ENCODE measurements at places on chromosomes 3 and 15.

- DNase-seq: no peak
Observed at GRCh38 chr3:45183872-45184262, 37.7 kb upstream of the CDCP1 start.

DNA sequence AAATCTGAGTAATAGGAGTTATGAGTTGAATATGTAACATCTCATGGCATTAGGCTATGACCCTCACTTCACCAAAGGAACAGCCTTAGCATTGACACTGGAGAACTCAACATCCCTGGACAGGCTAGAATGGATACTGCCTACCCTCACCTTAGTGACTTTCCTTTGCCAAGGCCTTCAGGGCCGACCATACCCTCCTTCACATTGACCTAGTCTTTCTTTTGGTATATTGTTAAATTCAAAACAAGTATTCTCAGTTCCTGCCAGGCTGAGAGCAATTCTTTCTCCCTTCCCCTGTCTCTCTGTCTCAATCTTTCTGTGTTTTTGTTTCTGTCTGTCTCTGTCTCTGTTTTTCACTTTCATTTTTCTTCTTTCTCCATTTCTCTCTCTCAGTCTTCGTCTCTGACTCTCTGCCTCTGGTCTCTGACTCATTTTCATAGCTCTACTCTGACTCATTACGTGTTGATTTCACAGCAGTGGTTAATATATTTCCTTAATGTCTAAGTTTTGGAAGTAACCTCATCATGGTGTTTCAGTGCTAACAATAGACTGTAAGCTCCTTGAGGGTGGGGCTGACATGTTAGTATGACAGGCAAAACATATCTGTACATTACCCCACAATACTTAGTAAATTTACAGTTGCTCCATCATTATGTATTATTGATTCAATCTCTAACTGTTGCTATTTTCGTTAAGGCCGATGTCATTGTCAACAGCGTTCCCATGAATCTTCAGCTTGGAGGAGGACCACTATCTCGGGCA is 32.5 kb downstream of the PARP15 start:
- DNase-seq: peak; percentile 83

DNA sequence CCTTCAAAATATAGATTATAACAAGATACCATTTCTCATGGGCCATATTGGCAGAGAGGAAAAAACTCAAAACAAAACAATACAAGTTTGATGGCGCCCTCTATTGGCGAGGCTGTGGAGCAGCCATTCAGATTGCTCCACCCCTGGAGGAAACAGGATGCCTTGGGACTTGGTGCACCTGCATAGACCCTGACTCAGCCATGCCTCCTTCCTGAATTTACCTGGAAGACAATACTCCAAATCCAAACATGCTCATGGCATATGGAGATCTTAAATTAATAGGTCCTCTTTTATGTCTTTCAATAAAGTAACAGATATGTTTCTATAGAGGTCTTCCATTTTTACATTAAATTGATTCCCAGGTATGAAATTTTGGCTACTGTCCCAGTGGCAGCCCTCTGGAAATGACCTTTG is 90.0 kb downstream of the APBA2 start:
- DNase-seq: peak; percentile 38

- no peak for DNase-seq
Observed at GRCh38 chr15:62426387-62426956, 261.4 kb upstream of the C2CD4B start.

DNA sequence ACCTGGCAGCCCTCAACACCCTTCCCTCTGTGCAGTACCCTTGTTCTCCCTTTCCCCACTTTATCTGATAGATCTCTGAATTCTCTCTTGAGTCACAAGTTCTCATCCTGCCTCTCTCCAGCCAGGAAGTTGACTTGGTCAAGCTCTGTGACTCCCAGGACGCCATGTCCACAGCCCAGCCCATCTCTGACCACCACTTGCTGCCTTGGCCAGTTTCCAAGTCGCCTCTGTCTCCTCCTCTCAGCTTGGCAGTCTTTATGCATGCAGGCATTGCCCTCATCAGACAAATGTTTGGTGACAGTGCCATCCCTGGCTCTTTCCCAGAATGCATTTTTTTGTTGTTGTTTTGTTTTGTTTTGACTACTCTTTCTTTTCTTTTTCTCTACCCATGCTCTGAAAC is 25.7 kb downstream of the ZNF35 start:
- no peak for DNase-seq

DNA sequence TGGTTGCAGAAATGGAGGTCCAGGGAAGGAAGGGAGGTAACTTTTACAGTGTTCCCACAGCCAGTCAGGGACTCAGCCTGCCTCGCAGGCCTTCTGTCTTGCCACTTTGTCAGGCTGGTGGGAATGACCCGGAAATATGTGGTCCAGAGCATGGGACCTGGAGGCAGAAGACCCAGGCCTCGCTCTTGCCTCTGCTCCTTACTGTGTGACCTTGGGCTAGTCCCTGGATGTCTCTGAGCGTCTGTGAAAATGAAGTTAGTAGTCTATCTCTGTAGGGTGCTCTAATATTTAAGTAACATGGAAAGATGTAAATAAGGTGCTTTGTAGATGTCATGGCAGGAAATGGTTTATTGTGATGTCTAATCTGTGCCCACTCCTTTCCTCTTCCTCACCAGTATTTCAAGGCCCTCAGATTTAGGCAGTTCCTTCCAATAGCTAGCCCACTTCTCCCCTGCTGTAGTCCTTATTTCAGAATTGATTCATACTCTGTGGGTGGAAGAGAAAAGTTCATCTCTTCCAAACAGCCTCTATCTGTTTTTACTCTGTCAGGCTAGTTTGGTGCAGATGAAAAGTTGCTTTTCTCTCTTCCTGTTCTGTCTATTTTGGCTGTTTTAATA is 9.1 kb downstream of the CORO2B start:
- no peak for DNase-seq

GRCh38 chr3:69126999-69127398 is 4.6 kb upstream of the LMOD3 start:
- DNase-seq: no peak

- no peak for DNase-seq
Observed at GRCh38 chr3:87828046-87828445, 230.8 kb downstream of the CGGBP1 start.

DNA sequence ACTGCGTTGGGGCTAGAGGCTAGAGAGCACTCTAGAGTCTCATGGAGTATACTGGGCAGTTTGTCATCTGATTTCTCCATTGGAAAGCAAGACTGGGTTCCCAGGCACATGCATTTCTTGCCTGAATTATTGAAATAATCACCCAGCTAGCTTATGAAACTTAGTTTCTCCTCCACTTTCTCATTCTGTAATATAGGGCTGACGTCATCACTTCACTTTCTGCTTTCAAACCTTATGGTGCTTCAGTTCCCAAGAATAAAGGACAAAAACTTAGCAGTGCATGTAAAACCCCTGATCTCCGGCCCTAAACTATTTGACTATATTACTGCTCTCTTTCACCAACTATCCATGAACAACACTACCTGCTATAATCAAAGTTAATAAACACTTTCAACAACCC is 147.9 kb downstream of the IGSF11 start:
- no peak for DNase-seq

GRCh38 chr3:98361289-98361688 is 7.6 kb downstream of the OR5K4 start:
- DNase-seq: no peak

- DNase-seq: no peak
Observed at GRCh38 chr15:100842756-100843730, 36.6 kb upstream of the ALDH1A3 start.

- no peak for DNase-seq
Observed at GRCh38 chr3:24545887-24546286, 51.2 kb upstream of the THRB start.

DNA sequence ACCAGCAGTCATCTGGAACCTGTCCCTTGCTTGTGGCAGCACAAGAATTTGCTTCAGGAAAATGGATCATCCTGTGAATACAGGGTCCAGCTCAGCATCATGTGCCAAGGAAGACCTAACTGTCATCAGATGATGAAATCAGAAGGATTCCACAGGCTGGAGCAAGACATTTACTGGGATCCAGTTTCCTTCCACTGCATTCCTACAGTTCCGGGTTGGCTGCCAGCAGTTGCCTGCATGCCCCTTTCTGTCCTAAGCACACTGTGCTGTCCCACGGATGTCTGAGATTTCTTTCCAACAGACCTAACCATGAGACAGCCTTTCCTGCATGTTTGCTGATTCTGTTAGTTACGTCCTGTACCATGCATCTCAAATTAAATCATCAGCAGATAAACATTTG is 140.7 kb downstream of the IMPG2 start:
- no peak for DNase-seq

GRCh38 chr3:45226206-45226915 is at the start of gene TMEM158:
Gene TMEM158 (minus strand): TSS chr3:45226287. CDS start chr3:45226027, 260 bp downstream.
- peak; percentile 20 for DNase-seq

DNA sequence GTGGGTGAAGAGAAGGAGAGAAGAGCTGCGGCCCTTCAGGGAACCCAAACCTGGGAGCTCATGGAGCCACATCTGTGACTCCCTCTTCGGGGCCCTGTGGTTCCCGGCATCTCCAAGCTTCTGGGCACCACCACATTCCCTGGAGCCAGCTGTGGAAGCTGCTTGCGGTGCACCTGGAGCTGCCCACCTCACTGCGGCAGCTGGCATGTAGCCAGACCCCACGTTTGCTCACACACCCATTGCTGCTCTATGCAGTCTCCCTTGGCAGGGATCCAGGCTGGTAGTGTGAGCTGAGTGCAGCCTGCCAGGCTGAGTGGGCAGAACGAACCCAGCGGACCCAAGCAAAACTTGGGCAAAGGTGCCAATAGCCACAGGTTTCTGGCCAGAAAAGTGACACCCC is 16.8 kb upstream of the PLA2G4E start:
- no peak for DNase-seq

- DNase-seq: no peak
Observed at GRCh38 chr3:32544894-32545293, 25.8 kb downstream of the DYNC1LI1 start.

DNA sequence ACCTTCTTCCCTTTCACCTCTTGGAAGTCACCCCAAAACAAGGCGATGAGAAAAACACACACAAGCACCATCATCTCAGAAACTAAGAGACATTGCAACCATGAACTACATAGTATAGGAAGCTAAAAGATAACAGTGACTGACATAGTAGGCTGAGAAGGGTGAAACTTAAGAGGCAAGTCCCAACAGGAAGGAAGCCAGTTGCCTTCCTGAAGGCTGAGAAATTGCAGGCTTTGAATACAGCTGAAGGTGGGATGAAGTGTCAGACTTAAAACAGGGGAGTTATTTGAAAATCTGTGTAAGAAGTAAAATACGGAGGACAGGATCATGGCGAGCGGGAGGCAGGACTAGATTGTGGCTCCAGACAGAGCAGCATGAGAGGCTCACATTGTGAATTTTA is 27.8 kb downstream of the SLC27A2 start:
- no peak for DNase-seq

- no peak for DNase-seq
Observed at GRCh38 chr3:74532446-74532845, 82.0 kb downstream of the CNTN3 start.

GRCh38 chr3:138829886-138830510 is 4.7 kb downstream of the PIK3CB start:
- DNase-seq: no peak

DNA sequence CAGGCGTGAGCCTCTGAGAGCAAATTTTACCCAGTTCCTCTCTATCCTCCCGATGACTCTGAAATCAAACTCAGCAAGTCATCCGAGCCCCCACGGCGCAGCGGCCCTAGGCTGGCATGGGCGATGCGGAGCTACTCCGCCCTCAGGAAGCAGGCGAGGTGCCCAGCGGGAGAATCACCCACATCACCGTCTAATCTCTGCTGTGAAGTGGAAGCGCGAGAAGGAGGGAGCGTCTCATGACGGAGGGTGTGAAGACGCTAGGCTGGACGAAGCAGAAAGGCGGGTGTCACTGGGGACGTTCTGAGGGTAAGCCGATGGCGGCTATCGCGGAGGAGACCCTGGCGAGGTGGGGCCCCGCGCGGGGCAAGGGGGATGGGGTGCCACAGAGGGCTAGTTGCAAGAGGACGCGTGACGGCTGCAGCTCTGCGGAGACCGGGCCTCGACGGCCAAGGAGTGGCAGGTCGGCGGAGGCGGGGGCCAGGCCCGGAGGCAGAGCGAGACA is 9.1 kb upstream of the GNAI2 start:
- no peak for DNase-seq

GRCh38 chr3:38314764-38315487 is 31.7 kb upstream of the XYLB start:
- no peak for DNase-seq

- DNase-seq: no peak
Observed at GRCh38 chr15:38671675-38672254, 107.2 kb upstream of the RASGRP1 start.

DNA sequence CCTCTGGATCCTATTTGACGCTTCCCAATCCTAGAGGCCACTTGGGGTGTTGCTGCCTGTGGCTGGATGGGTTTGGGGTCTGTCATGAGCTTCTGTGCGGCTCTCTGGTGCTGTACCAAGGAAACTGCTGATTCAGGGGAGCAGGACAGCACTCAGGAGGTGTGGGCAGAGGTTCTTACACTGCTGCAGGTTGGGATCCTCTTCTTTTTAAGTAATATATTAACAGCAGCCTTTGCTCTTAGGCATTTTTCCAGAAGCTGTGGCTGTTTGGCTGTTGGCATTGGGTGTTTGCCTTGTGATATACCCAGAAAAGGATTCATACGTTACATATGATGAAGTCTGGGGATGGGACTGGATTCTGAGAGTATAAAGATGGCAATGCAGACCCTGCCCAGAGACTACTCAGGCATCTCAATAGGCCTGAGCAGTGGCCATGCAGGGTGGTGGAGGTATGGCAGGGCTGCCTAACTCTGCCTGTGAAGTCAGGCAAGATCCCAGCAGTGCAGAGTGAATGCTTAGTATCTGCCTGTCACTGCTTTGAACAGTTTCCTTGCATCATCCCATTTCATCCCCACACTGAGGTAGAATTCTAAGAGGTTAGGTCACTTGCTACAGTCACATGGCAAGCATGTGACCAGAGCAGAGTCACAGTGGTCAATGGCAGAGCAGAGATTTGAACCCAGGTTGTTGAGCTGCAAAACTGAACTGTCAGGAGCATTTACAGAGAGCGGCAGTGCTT is 3.9 kb downstream of the ABHD6 start:
- no peak for DNase-seq

DNA sequence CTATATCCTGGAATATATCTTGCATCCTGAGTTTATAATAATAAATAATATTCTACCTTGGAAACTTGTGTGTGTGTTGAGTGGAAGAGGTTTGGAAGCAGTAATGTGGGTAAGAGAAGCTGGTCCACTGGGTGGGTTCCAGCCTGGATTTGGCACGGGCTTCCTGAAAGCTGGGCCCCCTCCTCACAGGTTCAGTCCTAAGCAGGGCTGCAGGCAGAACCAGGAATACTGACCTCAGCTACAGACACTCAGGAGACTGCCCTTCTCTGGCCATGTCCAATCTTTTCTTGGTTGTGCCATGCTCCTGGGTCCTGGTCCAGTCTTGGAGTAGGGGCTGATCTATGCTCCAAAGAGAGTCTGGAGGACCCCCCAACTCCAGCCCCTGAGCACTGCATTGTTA is 4.5 kb downstream of the MYD88 start:
- no peak for DNase-seq

DNA sequence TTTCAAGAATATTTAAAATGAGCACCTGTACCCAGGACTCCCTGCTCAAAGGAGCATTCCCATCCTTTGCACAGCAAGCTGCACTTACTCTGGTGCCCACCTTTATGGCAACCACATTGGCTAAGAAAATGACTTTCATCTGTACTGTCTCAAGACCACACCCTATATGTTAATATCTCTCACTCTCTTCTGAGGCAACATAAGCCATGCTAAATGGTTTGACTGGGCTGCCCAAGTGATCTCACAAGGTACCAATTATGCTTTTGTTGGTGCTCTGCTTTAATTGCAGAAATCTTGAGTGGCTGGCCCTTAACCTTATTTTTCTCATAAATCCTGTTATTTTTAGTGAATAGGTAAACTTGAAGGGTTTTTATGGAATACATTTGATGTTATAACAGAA is 17.7 kb downstream of the RYK start:
- no peak for DNase-seq
